ENCODE measurements at places on chromosomes 16 and 17.

GRCh38 chr16:47667956-47668355 is 206.8 kb downstream of the PHKB start:
- DNase-seq = no peak

DNA sequence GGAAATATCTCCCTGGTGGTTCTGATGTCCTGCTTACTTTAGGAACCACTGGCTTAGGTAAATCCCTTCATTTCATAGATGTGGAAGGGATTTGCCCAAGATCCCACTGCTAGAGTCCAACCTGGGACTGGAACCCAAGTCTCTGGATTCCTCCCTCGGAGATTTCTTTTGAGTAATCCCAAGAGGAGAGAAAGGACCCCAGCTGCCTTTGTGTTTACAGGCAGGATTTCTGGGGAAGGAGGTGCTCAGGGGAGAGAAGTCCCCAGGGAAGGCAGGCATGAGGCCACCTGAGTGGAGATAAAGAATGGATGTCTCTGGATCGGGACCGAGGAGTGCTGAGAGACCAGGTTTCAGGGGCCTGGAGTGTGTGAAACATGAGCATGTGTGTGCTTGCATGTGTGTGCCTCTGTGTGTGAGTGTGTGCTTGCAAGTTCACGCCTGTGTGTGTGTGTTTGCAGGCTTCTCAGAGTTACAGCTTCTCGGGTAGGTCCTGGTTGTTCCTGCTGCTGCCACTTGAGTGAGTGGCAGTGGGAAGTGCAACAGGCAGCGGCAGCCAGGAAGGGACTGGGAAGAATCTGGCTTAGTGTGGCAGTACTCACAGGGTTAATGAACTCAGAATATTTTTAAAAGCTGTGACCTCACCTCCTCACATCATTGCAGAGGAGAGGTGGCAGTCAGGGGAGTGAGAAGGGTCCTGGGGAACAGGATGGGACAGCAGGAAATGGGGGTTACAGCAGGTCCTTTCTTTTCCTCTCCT is 2.2 kb downstream of the KCNH6 start:
- no peak for DNase-seq

DNA sequence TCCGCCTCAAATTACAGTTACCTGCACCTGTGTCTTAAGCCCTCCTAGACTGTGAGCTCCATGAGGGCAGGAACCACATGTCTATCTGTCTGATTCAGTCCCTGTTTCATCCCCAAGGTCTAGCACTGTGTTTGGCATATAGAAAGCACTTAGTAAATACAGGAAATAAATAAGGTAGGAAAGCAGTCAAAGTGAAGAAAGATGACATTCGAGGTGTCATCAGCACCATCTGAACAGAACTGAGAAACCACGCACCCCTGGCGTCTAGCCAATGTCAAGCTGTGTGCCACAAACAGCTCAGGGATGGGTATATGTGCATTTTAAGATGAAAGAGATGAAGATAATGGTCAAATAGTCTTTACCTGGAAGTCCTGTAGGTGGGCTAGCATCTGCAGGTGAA is 79.6 kb upstream of the ATP2A3 start:
- no peak for DNase-seq

DNA sequence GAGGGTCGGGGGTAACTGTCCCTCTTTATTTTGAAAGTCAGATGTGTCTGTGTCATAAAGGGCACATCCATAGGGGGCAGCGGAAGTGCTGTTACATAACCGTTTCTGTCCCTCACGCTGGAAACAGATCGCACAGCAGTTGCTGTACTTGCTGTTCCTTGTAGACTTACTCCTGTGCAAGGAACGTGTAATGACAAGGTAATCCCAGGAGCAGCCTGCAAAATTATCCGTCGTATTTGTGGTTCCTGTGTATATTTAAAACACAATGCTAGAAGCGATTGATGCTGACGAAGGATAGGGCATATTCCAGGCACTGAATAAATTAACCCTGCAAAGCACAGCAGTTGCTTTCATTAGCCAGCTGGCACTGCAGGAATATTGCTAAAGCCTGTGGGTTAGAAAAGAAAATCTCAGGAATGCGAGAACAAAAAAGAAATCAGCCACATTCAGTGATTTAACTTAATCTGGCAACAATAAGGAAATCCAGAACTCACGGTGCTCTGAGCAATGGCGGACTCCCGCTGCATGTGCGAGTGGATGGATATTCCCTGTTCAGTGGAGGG is 76.2 kb downstream of the SPECC1 start:
- no peak for DNase-seq

DNA sequence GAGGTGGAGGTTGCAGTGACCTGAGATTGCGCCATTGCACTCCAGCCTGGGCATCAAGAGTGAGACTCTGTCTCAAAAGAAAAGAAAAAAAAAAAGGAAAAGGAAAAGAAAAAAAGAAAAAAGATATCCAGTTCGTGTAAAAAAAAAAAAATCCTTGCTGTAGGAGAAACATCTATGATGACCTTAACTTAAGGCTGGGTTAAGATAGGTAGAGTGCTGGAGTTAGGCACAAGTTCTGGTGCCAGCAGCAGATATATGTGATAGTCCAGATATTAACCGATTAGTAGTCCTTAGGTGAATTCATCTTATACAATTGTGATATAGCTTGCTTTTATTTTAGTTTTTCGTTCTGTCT is 17.2 kb downstream of the PSMD11 start:
- no peak for DNase-seq

- no peak for DNase-seq
Observed at GRCh38 chr17:75094871-75095399, 7.2 kb downstream of the SLC16A5 start.

- no peak for DNase-seq
Observed at GRCh38 chr17:20926532-20926931, 116.3 kb downstream of the USP22 start.

GRCh38 chr17:33889040-33889439 is 366.0 kb upstream of the CCL2 start:
- no peak for DNase-seq

Measured in GM13976 (cell line).